ENCODE measurements at places on chromosomes 3 and 15.

- no peak for DNase-seq
Measured at GRCh38 chr3:187291001-187291511, 481 bp downstream of the MASP1 start.

- no peak for DNase-seq
Measured at GRCh38 chr15:85649372-85649771, 145.4 kb downstream of the KLHL25 start.

DNA sequence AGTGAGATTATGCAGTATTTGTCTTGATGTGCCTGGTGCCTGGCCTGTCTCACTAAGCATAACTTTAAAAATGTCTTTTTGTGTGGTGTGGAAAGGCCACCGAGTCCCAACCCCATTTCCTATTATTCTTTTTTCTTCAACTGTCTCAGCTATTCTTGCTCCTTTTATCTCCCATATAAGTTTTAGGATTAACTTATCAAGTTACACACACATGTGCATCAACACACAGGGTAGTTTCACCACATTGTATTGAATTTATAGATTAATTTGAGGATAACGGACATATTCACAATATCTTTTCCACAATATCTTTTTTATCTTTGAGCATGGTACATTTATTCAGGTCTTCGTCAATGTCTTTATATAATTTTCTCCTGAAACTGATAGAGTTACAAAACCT is 127.6 kb downstream of the RYR3 start:
- DNase-seq = no peak

GRCh38 chr3:37475435-37475834 is 301.1 kb upstream of the LRRFIP2 start:
- DNase-seq = no peak

DNA sequence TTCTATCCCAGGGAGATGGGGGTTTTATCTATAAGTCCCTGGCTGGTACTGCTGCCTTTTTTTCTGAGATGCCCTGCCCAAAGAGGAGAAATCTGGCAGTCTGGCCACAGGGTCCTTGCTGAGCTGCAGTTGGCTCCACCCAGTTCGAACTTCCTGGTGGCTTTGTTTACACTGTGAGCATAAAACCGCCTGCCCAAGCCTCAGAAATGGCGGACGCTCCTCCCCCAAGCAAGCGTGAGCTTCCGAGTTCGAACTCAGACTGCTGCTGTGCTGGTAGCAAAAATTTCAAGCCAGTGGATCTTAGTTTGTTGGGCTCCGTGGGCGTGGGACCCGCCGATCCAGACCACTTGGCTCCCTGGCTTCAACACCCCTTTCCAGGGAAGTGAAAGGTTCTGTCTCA is 126.8 kb upstream of the SUCLG2 start:
- no peak for DNase-seq

GRCh38 chr3:37170060-37170459 is 4.3 kb downstream of the LRRFIP2 start:
- no peak for DNase-seq

DNA sequence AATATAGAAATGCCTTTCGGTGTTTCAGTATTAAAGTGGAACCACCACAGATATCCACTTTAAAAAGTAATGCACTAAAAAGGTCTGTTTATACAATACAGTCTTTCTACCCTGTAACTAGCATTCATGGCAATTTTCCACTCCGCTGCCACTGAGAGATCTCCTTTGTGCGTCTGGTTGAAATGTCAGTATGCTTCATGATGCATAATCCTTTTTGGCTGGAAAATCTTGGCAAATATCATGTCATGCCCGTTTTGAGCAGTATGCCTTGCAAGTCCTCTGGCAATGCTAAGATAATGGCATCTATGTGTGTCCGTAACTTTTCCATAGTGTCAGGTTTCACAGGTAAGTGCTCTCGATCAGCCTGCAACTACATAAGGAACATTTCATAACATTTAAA is 30.8 kb upstream of the ARF4 start:
- DNase-seq = no peak

GRCh38 chr15:31045606-31046005 is 54.2 kb upstream of the MTMR10 start:
- DNase-seq = no peak

- no peak for DNase-seq
Measured at GRCh38 chr3:42666022-42666421, 12.5 kb downstream of the ZBTB47 start.

DNA sequence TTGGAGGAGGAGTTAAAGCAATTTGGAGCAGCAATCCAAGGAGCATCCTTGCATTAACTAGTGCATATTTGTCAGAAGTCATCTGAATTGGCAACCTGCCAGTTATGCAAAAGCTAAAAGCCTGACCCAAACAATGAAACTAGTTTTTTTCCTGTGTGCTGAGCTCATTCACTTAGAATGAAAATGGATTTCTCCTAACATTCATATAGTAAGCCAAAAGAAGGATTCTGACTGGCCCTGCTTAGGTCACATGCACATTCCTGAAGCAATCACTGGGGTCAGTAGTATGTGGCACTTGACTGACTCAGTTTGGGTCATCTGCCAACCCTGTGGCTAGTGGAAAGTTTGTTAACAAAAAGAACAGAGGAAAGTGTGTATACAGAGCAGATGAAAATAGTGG is 30.5 kb downstream of the OXSM start:
- DNase-seq = no peak

GRCh38 chr15:88898736-88899135 is 3.4 kb upstream of the HAPLN3 start:
- DNase-seq = no peak

DNA sequence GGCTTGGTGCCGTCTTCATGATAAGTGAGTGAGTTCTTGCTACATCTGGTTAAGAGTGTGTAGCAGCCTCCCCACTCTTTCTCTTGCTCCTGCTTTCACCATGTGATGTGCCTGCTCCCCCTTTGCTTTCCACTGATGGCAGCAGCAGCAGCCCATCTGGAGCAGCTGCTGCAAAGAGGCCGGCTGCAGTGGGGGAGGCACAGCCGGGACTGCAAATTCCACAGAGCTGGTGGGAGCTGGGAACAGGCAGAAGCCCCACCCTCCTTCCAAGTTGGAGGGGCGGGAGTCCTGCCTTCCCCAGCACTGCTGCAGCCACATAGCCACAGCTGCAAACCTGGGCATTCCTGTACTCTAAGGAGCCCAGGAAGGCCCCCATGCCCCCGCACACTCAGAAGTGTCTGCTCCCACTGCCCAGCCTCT is 62.8 kb upstream of the IMPG2 start:
- DNase-seq = no peak

DNA sequence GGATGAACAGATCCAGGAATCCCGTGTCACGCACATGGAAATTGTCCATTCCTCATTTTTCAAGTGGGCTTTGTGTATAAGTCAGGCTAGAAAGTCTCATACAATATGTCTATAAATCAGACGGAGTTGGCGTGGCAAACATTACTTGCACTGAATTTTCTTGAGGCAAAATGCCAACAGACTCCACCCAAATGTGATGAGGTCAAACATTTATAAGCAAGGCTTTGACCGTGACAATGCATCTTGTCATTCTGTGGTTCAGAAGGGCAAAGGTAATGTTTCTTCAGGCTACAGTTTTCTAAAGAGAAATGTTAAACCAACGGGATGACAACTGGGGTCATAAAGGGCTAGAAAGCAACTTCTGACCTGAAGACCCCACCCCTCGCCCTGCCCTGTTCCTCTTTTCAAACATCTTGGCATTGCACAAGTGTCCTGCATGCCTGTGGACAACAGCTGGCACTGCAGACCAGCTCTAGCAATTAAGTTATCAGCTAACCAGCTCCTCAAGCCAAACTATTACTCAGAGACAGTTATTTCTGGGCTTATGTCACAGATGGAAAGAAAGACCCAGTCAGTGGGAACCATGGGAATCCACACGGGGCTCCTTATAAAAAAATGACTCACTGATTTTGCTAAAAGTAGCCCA is 36.5 kb upstream of the SPTBN5 start:
- no peak for DNase-seq

GRCh38 chr3:144585408-144585807 is 613.8 kb downstream of the DIPK2A start:
- DNase-seq = no peak

- DNase-seq = no peak
Measured at GRCh38 chr3:41460736-41461135, 261.4 kb downstream of the CTNNB1 start.

DNA sequence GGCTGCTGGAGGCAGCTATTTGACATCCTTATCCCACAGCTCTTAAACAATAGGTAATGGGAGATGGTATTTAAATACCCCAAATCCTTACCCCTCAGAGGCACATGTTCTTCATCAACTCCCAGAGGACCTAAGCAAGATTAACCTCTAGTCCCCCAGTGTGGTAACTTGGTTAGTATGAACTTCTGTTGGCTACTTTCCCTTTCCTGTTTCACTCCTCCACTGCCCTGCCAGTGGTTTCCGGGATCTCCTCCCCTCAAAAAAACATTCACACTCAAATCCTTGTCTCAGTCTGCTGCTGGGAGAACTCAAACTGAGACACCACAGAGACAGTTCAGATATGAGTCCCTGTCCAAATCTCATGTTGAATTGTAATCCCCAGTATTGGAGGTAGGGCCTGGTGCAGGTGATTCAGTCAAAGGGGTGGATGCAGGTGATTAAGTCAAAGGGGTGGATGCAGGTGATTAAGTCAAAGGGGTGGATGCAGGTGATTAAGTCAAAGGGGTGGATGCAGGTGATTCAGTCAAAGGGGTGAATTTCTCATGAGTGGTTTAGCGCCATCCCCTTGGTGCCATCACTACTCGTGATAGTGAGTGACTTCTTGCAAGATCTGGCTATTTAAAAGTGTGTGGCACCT is 335.0 kb upstream of the CTNNB1 start:
- no peak for DNase-seq
